ENCODE measurements at places on chromosomes 1 and 21.

DNA sequence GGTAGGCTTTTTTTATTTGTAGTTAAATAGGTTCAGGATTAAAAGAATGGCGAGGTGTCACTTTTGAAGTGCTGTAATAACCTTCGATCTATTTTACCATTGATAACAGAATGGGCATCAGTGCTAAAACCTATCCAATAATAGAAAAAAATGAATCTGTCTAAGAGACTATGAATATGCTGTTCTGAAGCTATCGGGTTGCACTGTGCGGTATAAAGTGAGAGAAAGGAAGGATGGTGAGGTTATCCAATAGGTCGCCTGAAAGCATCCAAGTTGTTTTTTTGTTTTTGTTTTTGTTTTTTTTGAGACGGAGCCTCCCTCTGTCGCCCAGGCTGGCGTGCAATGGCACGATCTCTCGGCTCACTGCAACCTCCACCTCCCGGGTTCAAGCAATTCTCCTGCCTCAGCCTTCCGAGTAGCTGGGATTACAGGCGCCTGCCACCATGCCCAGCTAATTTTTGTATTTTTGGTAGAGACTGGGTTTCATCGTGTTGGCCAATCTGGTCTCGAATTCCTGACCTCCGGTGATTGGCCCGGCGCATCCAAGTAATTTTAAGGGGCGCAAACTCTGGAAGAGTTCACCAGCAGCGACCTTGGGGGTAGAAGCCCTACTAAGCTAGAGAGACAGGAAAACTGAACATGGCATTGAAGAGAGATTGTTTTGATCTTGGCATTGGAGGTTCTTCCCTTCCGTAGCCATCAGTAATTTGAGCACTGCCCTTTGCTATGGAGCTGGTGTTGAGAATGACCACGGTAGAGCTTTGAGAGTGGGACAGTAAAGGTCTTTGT, 8.7 kb upstream of the MDM4 start:
- no peak for DNase-seq

GRCh38 chr1:230277201-230278025, 148.7 kb downstream of the PGBD5 start:
- no peak for DNase-seq

GRCh38 chr1:52235646-52236045, 93.8 kb downstream of the ZFYVE9 start:
- DNase-seq = no peak

GRCh38 chr1:20619999-20620398, 13.3 kb upstream of the PINK1 start:
- DNase-seq = no peak

DNA sequence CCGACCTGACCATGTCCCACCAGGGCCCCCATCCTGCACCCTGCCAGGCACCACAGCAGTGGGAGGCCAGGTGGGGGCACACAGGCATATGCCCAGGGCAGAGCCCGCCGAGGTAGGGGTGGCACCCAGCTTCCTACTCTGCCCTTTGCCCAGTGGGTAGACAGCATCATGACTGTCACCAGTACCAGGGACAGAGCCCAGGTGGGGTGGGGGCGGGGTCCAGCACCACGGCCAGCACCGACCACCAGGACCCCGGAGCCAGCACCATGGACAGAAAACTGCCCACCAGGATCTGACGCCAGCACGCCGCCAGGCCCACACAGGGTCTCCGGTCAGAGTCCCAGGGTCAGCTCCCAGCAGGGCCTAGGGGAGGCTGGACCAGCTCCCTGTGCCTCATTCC, 3.8 kb downstream of the TAS1R3 start:
- no peak for DNase-seq
